CD4-positive, alpha-beta T cell treated with Interleukin-1 beta for 1 hour (primary cell): ENCODE measurements at places on chromosomes 2 and 18.

DNA sequence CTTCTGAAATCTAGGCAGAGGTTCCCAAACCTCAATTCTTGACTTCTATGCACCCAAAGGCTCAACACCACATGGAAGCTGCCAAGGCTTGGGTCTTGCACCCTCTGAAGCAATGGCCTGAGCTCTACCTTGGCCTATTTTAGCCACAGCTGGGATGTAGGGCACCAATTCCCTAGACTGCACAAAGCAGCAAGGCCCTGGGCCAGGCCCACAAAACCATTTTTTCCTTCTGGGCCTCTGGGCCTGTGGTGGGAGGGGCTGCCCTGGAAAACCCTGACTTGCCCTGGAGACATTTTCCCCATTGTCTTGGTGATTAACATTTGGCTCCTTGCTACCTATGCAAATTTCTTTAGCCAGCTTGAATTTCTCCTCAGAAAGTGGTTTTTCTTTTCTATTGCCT is 315.2 kb downstream of the DCDC2C start:
- no peak for DNase-seq

GRCh38 chr2:159030674-159031380 is 62.4 kb downstream of the TANC1 start:
- DNase-seq, result no peak

- no peak for DNase-seq
Observed at GRCh38 chr2:173696274-173696673, 268.9 kb downstream of the SP3 start.

DNA sequence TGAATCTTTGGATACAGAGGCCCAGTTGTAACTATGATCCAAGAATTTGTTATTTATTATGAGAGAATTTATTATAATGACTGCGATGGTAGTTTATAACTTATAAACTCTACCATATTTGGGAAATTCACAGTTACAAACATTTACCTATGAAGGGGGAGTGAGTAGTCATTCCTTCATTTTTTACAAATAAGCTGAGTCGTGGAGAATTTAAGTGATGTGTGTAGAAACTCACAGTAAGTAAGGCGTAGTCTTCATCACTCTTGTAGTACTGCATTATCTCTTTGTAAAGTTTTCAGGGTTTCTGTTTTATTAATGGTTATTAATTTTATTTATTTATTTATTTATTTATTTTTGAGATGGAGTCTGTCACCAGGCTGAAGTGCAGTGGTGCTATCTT is 13.5 kb downstream of the CREB1 start:
- DNase-seq, result no peak

GRCh38 chr2:189204322-189204941 is 24.9 kb upstream of the COL5A2 start:
- no peak for DNase-seq

DNA sequence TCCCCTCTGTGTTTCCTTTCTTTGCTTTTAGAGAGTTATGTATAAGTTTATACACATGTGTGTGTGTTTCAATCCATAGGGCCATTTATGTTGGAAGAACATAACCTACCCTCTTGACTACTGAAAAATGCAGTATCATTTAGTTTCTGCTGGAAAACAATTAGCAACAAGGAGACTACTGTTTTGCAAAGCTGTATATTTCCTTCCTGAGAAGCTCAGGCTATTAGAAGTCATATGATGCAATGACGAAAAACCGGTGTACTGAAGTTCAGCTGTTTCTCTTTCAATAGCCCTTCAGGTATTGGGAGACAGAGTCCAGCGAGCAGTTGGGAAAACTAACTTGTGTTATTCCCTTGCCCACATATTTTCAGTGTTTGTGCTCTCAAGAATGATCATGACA is 447.7 kb upstream of the GYPC start:
- no peak for DNase-seq

DNA sequence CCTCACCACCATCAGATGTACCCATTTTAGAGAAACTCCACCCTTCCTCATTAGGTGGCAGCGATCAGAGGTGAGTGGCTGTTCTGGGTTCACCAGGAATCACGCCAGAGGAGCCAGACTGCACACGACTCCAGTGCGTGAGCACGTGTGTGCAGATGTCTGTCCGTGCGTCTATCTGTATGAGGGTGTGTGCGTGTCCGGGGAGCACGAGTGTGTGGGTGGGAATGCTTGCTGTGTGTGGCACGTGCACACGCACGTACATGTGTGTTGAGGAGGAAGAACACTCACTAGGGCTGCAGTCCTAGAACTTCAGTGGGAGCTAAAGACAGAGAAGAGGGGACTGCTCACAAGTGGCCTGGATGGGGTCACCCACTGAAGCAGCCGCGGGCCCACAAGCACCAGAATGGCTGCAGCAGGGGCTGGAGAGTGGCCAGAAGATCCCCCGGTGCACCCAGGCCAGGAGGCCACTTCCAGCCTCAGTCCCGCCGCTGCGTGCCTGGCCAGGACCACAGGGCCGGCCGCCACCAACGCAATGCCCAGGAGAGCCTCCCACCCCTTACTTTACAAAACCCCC is 13.9 kb downstream of the HDAC4 start:
- DNase-seq, result no peak

DNA sequence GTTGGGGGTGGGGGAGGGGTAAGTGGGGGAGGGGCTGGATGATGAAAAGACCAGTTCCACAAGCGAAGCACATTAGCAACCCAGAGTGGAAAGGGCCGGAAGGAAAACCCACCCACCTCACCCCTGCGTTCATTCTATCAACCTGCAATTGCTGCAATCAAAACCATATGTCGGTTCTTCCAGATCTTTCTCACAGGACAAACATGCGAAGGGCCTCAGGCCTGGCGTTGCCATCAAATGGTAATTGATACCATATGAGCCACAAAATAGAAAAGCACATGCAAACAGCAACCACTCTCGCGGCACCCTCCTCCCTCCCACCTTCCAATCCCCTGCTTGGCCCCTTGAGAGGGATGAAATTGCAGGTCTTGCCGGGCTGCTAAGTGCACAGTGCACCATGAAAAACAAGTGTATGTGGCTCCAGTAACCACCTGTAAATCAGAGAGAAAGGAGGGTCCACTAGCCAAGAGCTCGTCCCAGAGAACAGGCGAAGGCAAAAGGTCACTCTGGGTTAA is 287.5 kb downstream of the TCF4 start:
- DNase-seq, result no peak

- DNase-seq, result no peak
Observed at GRCh38 chr2:27202854-27203253, 9.0 kb upstream of the ATRAID start.

DNA sequence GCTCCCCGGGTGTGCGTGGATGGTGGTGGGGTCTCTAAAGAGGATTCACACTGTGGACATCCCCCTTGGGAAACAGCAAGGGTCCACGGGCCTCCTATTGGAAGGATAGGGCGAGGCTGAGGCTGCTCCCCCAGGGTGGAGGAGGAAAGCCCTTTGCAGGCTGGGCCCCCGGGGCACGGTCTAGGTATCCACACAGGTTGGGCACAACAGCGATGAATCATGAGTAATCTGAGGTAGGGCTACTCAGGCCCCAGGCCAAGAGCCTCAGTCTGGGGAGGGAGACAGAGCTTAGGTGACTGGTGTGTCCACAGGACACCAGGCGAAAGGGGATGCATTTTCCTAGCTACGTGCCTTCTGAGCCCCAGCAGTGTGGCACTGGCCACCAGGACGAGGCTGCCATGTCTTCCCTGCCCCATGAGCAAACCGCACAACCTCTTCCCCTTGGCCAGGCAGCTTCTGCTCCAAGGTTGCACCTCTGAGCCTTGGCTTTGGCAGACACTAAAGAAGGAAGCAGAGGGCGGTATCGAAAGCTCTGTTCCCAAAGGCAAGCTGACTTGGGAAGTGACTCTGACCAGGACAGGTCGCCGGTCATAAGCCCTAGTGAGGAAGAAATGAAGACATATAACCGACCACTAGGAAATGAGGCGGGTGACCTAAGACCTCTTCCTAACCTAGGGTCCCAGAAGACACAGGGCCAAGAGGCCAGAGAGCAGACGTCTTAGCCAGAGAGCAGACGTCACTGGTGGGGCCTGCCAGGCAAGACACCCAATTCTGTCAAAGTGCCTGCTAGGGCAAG is 14.6 kb upstream of the SEMA4C start:
- no peak for DNase-seq
